ENCODE measurements at places on chromosomes 1 and 21.

DNA sequence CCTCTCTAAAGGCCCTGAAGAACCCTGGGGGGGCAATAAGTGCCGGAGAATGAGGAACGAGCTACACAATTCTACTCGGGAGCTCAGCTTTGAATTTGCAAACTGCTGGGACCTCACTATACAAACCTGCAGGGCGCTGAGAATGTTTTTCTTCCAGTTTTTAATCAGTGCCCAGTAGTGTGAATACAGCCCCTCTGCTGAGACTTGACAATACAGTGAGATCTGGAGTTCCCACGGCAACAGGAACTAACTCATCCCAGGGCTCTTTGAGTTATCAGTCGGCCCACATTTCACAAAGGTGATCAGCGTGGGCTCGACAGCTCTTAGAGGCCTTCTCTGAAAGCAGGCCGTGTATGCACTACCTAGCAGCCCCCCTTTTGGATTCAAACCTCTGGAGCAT, 41.7 kb downstream of the TMEM53 start:
- DNase-seq = no peak

GRCh38 chr1:20492751-20493150, 6.7 kb upstream of the CAMK2N1 start:
- DNase-seq = no peak

GRCh38 chr21:36587388-36587787, 107.5 kb upstream of the CLDN14 start:
- no peak for DNase-seq

DNA sequence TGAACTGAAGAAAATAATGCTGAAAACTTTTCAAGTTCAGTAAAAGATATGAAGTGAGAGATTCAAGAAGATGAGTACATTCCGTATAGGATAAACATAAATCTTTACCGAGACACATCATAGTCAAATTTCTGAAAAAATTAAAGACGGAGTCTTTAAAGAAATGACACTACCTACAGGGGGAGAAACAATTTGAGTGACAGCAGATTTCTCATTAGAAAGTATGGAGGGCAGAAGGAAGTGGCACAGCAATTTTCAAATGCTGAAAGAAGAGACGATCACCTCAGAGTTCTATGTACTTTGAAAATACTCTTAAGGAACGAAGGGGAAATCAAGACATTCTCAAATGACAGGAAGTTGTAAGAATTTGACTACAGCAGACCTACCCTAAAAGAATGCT, 271.2 kb downstream of the ZP4 start:
- no peak for DNase-seq

DNA sequence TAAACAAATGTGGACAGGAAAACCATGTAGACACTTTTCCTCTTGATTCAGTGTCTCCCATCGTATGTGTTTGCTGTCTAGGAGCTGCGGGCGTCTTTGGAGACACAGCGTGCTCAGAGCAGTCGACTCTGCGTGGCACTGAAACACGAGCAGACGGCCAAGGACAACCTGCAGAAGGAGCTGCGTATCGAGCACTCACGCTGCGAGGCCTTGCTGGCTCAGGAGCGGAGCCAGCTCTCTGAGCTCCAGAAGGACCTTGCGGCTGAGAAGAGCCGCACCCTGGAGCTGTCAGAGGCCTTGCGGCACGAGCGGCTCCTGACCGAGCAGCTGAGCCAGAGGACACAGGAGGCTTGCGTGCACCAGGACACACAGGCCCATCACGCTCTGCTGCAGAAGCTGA, 27.2 kb upstream of the DIP2A start:
- DNase-seq = no peak

DNA sequence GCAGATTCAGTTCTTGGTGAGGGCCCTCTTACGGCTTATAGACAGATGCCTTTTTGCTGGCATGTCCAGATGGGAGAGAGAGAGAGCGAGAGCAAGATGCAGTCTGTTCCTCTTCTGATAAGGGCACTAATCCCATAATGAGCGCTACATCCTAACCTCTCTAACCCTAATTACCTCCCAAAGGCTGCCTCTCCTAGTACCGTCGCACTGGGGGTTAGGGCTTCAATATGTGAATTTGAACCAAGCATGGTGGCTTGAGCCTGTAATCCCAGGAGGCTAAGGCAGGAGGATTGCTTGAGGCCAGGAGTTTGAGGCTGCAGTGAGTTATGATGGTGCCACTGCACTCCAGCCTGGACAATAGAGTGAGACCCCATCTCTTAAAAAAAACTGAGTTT, 10.5 kb upstream of the SDE2 start:
- DNase-seq = no peak

DNA sequence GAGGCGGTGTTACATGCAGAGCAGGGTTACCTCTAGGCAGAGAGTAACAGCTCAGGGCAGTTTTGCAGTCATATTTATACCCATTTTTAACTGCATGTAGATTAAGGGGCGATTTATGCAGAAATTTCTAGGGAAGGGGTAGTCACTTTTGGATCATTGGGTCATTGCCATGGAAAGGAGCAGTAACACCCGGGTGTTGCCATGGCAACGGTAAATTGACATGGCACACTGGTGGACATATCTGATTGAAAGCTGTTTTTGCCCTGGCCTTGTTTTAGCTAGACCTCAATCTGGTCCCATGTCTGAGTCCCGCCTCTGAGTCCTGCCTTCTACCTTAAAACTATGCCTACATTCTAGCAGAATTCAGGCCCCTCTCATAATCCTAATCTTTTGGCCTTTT, 11.8 kb upstream of the USP1 start:
- DNase-seq = no peak

DNA sequence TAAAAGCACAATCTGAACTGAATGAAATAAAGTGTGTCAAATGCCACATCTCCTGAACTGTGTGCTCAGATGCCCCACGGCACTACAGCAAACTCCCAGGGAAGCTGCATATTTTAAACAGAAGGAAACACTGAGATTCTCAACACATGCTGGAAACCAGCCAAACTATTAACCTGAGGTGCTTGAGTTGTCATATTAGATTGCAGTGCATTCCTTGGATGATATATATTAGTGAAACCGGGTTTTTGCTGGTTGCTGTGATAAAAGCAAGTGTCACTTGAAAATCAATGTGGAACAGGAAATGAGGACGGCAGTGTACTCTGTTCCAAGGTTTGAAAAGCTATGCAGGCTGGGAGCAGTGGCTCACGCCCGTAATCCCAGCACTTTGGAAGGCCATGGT, 8.7 kb downstream of the SYNJ1 start:
- no peak for DNase-seq

- no peak for DNase-seq
Observed at GRCh38 chr1:231099996-231100767, 60.1 kb upstream of the FAM89A start.

GRCh38 chr1:6111991-6112689, 66.5 kb downstream of the KCNAB2 start:
- DNase-seq = no peak

- DNase-seq = no peak
Observed at GRCh38 chr1:22689505-22689904, 21.1 kb upstream of the EPHB2 start.

DNA sequence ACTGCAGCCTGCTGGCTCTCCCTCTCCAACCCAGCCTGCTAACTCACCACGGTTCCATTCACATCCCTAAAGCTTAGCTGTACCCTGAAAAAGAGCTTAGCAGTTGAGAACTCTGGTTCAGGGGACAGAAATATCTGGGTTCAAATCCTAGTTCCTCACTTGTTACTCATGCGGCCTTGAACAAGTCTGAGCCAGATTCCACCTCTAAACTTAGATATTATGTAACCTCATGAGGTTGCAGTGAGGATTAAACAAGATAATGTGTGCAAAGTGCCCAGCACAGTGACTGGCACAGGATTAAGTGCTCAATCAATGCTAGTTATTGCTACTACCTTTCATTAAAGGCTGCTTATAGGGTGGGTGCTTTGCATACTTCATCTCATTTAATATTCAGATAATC, 41.3 kb upstream of the DHCR24 start:
- no peak for DNase-seq

- DNase-seq = no peak
Observed at GRCh38 chr1:171429137-171429536, 56.2 kb upstream of the PRRC2C start.

- no peak for DNase-seq
Observed at GRCh38 chr21:45219517-45219916, 68.2 kb downstream of the POFUT2 start.

DNA sequence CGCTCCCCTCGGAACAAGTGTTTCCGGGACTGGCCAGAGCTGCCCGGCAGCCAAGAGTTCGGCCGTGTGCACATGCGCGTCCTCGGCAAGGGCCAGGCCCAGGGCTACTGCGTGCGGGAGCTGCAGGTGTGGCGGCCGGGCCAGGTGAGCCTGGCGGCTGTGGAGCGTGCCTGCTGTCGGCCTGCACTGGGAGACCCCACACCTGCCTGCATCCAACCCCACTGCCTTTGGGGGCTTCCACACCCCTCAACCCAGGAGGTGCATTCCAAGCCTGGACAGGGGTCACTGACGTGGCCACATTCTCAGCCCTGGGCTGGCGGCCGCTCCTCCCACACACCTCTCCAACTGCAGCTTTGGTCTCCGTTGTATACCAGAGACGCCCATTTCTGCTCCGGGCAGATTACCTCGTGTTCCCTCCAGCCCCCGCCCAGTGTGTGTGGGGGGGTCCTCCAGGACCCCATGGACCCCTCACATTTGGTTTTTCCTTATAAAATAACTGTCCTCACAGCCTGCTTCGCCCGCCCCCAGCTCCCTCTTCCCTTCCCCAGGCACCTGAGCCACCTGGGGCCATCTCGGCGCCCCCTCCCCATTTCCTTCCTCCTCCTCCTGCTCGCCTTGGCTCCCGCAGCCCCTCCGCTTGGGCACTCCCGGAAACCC, 6.1 kb downstream of the RNF223 start:
- no peak for DNase-seq

- no peak for DNase-seq
Observed at GRCh38 chr1:212430955-212431394, 1.7 kb upstream of the NENF start.

- no peak for DNase-seq
Observed at GRCh38 chr1:232856541-232856940, 51.3 kb downstream of the MAP10 start.

- no peak for DNase-seq
Observed at GRCh38 chr1:232868793-232869491, 63.7 kb downstream of the MAP10 start.

- no peak for DNase-seq
Observed at GRCh38 chr1:18954270-18955071, 2.0 kb downstream of the IFFO2 start.

DNA sequence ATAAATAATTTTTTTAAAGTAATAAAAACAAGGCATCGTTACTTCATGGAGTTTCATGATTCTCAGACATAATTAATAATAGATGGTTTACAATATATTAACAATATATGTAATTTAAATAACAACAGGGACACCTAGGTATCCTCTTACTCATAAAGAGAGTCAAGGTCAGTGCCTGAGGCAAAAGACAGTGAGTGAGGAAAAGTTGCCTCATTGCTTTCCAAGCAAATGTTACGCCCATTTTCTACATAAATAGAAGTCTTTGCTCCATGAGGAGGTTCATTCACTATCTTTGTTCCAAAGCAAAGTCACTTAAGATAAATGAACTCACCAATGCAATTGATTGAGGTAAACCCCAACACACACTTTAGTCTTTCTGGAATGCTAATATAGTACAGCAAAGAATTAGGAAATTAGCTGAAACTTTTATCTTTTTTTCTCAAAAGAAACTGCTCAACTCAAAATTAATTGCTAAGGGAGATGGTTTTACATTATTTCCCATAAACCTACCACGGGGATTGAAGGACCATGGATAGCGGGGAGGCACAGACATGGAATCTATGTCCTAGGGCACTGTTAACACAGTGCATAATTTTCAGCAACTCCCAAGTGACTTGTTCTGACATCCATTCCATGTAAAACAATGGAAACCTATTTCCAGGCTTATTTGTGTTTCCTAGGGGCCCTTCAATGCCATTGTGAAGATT, 19.6 kb downstream of the BCL9 start:
- DNase-seq = no peak

DNA sequence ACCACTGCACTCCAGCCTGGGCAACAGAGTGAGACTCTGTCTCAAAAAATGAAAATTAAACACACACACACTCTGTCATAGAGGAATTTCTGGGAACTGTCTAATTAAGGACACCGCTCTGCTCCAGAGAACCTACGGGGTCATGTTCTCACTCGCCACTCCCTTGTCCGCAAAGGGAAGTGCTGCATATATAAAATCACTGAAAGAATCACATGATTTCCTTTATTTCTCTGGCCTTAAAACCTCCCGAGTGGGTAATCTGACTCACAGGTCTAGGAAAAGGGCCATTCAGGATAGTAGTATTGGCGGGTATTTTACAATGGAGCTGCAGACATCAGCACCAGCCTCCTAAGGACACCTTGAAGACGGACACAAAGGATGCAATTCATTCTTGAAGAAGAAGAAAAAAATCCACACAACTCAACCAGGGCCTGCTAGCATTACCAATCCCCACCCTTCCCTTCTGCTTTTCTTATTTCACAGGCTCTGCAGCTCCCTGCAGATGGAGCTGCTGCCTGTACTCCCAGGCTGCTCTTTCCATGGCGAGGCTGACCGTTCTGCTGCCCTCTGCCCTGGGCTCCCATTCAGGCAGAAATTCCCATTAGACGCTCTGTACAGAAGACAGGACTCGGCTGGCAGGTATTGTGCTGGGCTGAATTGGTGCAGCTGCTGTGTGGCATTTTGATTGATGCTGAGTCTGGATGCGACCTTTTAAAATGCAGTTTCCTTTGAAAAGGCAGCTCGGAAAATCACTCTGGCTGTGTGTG, 53.3 kb upstream of the FAM89A start:
- DNase-seq = no peak

GRCh38 chr1:171142416-171143385, 42.4 kb upstream of the FMO2 start:
- DNase-seq = no peak

DNA sequence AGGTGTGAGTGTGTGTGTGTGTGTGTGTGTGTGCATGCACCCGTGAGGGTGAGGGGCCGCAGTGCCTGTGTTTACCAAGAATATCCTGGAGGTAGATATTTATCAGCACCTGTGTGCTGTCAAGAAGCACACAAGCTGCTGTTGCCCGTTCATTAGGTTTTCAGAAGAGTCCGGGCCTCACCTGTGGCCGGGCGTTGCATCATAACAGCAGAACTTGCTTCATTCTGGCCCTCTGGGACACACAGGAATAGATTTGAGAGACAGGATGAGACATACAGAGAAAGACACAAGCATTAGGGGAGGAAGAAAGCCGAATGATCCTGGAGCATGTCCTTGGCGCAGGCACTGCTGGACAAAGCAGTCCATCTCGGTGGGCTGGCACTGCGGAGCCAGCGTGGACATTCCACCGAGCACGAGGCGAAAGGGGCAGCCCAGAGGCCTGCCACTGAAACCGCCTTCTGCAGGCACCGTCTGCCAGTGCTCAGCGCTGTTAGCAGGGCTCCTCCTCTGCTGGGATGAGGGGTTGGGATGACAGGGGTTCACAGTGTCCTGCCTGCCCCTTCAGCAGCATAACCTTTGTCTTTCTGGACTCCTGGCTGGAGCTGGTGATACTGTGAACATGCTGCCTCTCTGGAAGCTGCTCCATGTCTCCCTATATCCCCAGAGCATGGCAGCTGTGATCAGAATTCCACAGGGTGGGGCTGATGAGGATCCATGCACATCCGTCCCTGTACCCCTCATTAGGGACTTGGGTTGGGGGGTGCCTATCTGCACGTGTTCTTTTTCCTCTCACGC, 81.1 kb downstream of the PEX14 start:
- no peak for DNase-seq

GRCh38 chr21:46058431-46059145, 39.3 kb upstream of the COL6A2 start:
- no peak for DNase-seq

- no peak for DNase-seq
Observed at GRCh38 chr1:63822540-63822939, 48.7 kb downstream of the ROR1 start.
